ENCODE measurements at places on chromosomes 12 and 14.

- DNase-seq = no peak
These were observed 430.2 kb upstream of the SEL1L start for GRCh38 chr14:81963846-81964245.

GRCh38 chr12:55713721-55714120 is 2.1 kb upstream of the BLOC1S1 start:
- DNase-seq = peak; percentile 60

DNA sequence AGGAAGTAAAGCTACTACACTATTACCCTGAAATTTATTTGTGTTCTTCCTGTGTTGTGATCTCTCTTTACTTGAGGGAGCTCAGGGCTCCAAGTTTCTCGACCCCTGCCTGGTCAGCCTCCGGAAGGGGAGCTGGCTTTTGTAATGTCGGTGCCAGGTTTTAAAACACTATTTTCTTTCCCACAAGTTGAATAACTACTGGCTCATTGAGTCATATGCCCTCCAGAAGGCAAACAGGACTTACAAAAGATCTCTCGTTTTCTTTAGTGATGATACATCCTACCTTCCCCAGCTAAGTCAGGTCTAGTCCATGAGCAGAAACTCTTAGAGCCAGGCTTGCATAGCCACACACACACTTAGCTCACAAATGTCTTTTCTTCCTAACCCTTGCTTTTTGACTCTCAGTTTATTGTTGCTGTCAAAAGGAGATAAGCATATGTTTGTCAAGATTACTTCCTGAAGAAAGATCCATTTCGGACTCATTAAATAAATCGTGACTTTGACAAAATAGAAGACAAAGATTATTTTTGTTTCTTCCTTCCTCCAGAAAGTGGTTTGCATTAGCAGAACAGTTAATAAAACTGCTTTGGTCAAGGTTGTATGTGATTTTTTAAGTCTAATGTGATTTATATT is 209.8 kb upstream of the FLRT2 start:
- peak; percentile 73 for DNase-seq

DNA sequence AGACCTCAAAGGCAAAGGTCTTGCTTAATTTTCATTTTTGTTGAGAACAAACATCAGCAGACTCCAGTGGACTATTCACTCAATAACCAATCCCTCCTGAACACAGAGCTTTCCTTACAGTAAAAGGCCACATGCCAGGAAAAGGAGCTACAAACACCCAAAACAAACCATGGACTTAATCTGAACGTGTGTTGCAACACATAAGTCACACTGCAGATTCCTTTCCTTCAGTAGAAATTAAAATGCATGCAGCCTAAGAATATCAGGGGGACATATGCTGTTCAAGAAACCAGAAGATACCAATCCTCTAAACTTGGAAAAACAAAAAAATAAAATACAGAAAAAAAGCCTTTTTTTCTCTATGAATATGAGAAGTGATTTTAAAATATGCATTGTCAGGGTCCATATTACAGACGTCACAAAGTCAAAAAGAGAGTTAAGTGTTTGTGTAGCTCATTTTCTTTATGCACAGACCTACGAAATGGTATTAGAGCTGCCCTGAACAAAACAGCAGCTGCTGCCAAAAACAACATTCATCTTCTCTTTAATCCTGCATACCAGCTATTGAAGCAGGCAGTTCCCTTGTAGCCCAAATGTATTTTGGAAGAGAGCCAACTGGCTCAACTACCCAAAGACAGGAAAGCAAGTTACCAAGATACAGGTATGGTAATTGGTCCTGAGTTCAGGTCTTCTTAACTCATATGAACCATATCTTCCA is 26.2 kb downstream of the KITLG start:
- DNase-seq = peak; percentile 71

- no peak for DNase-seq
These were observed 28.9 kb upstream of the NUDT4 start for GRCh38 chr12:93348575-93349435.
